Stimulated activated naive CD4-positive, alpha-beta T cell treated with Interleukin-2 at 50 U/mL for 16 hours (primary cell): ENCODE measurements at places on chromosomes 12 and 14.

- no peak for DNase-seq
Measured at GRCh38 chr14:41606532-41607303, at the start of gene LRFN5. Gene LRFN5 (plus strand): TSS chr14:41606876.

DNA sequence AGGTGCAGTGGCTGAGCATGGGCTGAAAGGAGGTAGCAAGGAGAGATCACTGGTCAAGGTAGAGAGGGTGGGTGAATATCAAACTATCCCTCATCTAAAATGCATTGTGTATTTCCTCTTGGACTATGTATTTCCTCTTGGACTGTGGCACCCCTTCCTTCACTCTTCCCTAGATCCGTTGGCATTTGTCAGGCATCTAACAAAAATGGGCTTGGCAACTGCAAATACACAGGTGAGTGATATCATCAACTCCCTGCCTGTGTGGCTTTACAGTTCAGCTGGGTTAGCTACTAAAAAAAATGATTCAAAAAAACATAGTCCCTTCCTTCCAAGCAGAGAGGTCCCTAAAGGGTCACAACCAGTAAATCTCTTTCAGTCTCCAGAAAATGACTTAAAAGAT, 142.8 kb upstream of the FUT8 start:
- no peak for DNase-seq

- DNase-seq = no peak
Measured at GRCh38 chr12:120760349-120761254, 35.0 kb downstream of the ACADS start.

- no peak for DNase-seq
Measured at GRCh38 chr12:45959728-45960127, 30.6 kb downstream of the SCAF11 start.

DNA sequence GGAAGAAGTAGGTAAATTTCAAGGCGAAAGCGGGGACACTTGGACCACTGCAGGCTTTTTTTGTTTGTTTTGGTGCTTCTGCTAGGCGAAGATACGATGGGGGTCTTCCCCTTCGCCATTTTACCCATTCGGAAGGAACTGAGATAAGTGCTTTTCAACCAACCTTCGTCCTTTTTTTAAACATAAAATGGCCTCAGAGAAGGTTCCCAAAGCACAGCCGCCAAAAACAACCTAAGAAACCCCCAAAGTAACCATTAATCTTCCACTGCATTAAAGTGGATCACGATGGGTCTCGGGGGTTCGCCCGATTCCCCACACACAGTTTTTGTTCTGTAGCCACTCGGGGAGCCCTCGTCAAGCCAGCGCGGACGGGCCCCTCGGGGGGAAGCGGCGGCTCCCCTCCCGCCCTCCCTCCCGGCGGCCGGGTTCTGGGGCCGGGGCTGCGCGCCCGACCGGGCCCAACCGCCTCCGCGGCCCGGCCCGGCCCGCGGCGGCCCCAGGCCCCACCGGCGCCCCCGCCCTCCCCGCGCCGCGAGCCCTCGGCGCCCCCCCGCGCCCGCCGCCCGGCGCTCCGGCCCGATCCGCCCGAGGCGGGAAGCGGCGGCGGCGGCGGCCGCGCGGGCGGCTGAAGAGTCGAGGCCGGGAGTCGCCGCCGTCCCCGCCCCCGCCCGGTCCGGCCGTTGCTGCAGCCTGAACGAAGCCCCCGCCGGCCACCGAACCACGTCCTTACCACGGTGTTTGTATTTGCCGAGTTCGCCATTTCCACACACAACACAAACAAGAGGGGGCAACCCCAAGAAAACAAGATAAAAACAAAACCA, 790 bp downstream of the GTF2A1 start:
- peak; percentile 40 for DNase-seq

- no peak for DNase-seq
Measured at GRCh38 chr12:8709124-8709830, 11.5 kb downstream of the RIMKLB start.

DNA sequence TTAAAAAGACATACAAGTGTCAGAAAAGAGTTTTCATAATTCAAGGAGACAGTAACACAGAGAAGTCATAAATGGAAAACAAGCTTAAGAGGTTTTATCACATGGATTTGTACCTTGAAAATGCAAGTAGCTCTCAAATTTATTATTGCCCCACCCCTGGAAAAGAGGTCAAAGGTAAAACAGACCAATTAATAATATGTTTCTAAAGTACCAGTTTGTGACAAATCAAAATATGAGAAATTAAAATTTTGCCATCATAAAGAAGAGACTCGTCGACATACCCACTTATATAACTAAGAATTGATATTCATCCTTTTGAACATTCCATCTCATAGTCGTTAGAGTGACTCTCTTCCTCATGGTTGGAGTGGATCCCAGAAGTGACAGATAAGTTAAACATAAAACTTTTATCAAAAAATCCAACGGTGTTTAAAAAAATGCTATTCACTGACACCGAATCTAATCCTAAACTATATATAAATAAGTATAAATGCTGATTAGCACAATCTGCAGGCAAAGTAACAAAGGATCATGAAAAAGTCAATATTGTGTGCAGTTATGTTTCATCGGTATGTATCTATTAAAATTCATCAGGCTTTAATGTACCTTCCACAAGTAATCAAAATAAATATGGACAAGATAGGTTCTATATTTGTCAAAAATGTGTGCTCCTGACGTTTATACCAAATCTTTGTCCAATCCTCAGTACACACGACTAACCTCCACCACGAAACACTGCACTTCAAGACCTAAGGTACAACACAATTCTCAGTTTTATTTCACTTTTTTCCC, 2.3 kb downstream of the CORO1C start:
- no peak for DNase-seq

- DNase-seq = no peak
Measured at GRCh38 chr12:2548081-2548480, 246.7 kb upstream of the FKBP4 start.

DNA sequence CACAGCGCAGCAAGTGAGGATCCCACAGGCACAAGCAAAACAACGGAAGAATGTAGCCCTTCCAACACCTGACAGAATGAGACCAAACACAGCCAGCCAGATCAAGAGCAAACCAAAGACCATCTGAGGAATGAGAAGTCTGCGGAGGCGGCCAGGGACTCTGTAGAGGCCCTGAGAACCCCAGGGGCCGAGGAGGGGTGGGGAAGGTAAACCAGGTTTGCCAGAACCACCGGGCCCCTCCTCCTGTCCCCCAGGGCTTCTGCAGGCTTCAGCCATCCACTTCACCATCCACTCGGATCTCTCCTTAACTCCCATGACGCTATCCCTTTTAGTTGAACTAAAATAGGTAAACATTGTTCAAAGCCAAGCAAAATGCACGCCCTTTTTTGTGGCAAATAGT, 37.4 kb downstream of the ZCRB1 start:
- no peak for DNase-seq

DNA sequence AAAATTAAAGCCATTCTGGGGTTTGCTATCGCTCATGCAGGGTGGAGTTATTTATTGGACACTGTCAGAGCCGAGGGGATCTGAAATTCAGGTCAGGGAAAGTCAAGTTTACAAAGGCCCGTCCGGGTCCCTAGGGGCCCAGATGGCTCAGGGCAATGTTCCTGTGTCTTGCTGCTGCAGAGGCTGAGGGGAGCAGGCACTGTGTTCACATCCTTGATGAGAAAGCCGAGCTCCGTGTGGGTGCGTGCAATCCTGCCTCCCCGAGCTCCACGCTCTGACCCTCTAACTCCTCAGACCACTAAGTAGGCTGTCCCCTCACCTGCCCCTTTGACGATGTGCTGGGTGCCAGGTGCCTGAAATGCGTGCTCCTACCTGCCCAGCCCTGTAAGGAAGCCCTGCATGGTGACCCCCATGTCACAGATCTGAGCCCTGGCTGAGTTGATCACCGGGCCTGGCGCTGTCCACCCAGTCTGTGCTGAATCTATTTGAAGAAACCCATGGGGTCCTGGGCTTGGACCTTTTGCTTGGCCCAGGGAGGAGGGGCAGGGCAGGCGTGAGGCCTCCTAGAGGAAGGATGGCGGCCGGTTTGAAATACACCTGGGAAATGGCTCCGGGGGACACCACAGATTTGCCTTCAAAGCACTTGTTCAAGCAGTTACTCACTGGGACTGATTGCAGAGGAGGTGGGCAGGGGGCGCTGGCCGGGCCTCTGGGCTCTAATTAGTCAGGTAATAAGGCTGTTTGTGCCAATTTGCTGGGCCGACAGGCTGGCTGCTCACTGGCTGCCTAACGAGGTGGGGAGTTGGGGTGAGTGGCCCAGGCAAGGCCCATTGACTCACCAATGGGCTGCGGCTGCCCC, 204.3 kb downstream of the KIF26A start:
- no peak for DNase-seq

GRCh38 chr14:70425354-70425753, 8.5 kb upstream of the SYNJ2BP start:
- DNase-seq = no peak

GRCh38 chr12:117907108-117907689, 61.6 kb downstream of the KSR2 start:
- no peak for DNase-seq

- peak; percentile 83 for DNase-seq
Measured at GRCh38 chr12:121776190-121777098, 17.0 kb downstream of the RHOF start.

DNA sequence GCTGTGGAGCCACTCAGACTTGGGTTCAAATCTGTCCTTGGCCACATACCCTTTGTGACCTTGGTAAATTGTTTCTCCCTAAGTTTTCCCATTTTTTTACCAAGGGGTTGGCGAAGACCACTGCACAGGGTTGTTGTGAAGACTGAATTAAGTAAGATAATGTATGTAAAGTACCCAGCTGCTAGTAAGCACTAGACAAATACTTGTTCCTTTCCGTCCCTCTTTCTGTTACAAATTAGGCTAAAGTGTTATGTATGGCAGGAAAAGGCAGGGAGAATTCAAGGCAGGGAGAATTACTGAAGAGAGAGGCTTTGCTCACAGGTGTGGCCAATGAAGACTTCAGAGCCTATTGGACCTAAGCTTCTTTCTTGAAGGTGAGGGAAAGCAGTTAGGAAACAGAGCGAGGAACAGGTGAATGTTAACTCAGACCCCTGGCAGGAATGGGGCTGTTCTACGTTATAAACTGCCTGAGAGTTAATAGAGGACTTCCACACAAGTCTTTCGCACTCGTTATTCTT, 25.9 kb downstream of the ABHD12B start:
- DNase-seq = no peak

- no peak for DNase-seq
Measured at GRCh38 chr14:100894416-100894815, 9.1 kb downstream of the RTL1 start.

DNA sequence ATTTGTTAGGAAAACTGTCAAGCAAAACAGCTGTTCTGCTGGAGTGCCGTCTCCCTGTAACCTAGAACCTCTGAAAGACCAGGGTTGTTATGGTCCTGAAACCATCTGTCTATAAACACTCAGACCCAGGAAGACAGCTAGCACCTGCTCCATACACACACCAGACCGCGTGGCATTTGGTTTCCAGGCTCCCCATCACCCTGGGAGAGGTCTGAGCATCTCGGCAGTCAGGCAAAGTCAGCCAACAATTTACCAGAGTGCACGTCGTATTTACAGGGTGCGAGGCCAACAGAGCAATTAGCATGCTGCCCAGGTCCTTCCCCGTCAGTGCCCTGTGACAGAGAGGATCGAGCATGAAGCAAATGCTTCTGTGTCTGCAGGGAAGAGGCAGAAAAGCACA, 272.5 kb downstream of the SLC15A4 start:
- DNase-seq = no peak

GRCh38 chr14:101556566-101557320, 4.6 kb upstream of the DIO3 start:
- DNase-seq = no peak

- DNase-seq = no peak
Measured at GRCh38 chr12:82124711-82125380, 233.3 kb downstream of the CCDC59 start.

DNA sequence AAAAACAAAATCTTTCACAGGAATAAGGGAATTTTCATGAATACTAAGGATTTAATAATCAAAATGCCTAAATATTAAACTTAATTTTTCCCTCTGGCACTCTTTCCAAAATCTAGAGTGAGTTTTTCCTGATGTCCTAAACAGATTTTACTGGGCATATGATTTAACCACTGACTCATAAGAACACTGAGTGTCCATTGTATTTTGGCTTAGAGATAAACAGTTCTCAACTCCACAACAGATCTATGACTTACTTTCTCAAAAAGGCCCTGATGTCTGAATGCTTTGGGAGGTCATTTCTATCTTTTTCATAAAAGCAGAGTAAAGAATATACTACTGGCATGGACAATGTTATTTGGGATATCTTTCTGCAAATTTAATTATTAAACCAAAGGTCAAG, 15.0 kb downstream of the TMBIM4 start:
- DNase-seq = no peak

- no peak for DNase-seq
Measured at GRCh38 chr14:55533960-55534359, 46.0 kb upstream of the KTN1 start.

DNA sequence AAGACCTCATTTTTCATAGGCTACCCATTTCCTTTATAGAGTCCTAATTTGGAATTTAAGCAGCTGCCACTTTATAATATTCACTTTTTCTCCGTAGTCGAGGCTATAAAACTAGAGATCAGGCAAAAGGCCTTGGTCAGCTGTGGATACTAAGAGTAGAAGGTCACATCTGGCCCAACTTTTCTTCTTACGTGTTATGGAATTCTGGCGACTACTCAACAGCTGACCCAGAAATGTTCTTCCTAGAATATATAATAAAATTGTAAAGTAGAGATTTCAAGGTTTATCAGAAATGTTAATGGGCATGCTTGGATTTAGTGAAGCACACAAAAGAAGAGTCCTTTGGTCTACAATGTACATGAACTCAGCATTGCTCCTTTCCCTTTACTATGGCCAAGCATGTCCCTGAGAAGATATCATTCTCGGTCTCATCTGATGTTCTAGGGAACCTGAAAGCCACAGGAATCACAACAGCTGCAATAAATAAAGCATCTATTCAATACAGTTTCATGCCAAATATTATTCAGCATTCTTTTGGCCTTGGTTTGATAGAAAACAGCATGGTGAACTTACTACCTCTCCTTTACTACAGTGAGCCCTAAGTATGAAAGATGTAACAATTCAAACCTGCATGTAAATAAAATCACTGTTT, 261.4 kb upstream of the NPAS3 start:
- no peak for DNase-seq

GRCh38 chr14:82084813-82085212, 551.2 kb upstream of the SEL1L start:
- no peak for DNase-seq

DNA sequence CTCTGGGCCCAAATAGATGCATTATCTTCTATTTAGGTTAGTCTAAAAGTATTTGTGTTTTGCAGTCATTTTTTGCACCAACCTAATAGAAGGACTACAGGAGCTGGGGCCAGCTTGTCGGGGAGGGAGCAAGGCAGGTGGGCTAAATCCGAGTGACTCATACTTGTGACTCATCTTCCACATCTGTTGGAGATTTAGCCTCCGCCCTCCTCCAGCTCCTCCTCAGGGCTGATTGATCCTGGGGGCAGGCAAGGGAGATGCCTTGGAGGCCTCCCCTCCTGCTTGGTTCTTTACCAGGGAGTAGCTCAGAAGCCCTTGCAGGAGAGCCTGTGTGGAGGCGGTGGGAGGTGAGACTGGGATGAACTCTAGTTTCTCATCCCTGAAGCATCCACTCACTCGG, 27.9 kb downstream of the RHOF start:
- no peak for DNase-seq
